ENCODE measurements at places on chromosomes 7 and 10.
A peak's percentile ranks its signal among the peaks of the same experiment; 100 is the strongest.

- no peak for DNase-seq
Observed at GRCh38 chr7:117941138-117941810, 68.0 kb upstream of the CTTNBP2 start.

DNA sequence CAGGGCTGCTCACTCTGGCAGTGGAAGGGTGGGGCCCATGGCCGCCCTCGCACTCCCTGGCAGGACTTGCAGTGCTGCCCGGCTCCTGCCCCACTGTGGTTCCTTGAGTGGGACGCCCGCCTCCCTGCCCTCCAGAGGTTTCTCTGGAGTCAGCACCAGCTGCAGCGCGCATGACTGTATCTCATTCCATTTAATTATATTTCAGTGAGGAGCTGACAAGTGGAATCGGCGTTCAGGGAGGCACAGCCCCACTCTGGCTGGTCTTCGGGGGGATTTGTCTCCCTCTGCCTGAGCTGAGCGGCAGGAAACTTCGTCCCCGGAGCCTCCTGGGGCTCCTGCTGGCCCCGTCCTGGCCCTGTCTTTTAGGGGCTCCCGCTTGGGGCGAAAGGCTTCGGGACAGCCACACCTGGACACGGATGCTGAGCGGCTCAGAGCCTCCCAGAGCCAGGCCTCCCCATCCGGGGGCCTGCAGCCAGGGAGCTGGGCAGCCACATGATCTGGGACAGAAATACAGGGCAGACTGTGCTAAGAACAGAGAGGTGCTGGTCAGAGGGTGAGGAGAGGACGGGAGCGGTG is 75.3 kb upstream of the NKX6-2 start:
- DNase-seq = no peak

DNA sequence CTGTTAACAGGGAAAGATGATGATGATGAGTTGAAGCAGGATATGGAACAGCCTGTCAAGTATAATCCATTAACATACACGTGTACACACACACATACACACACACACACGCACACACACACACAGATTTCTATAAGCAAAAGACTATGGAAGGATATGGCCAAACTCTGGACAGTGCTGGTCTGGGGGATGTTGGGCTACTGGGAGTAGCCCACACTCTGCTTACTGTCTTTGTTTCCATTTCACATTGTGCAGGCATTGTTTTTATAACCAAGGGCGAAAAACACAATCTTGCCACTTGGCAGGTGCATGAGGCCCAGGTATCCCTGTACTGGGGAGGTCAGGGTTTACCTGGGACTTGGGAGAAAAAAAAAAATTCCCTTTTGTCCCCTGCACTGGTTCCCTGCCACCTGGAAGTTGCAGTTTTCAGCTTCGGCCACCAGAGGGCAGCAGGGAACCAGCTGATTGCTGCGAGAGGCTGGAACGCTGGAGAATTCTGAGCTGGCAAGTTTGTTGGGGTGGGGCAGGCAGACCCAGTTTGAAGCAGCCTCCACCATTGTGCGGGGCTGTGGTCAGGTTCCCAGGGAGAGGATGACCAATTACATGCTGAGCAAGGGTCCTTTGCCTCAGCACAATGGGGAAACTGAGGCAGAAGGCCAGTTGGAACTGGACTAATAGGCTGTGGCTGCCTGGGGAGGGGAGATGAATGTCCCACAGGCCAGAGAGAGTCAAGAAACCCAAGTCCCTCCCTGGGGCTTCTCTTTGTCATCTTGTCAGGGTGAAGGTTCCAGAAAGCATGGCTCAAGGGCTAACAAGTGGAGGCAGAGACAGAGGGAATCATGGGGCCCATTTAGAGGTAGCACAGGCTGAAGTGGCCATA is 27.3 kb downstream of the PPIF start:
- peak; percentile 14 for DNase-seq

- DNase-seq = no peak
Observed at GRCh38 chr10:77518241-77518909, 119.2 kb downstream of the KCNMA1 start.

DNA sequence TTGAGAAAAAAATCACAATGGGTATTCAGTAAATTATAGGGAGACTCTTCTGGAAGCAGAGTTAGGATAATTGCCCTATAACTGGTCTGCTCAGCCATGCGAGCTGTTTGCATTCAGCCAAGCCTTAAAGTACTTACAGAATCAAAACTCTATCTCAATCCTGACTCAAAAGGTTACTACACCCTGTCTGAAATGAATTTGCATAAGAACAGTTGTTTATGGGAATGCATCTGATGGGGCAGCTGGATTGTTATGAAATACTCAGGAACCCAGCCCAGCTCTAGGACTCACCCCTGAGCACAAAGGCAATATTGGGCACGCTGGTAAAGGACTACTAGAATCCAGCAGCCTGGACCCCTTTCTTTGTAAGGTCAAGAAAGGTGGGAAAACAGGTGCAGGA is 38.8 kb downstream of the AKR1B15 start:
- DNase-seq = no peak

GRCh38 chr10:109173937-109174336 is 749.4 kb downstream of the XPNPEP1 start:
- no peak for DNase-seq

DNA sequence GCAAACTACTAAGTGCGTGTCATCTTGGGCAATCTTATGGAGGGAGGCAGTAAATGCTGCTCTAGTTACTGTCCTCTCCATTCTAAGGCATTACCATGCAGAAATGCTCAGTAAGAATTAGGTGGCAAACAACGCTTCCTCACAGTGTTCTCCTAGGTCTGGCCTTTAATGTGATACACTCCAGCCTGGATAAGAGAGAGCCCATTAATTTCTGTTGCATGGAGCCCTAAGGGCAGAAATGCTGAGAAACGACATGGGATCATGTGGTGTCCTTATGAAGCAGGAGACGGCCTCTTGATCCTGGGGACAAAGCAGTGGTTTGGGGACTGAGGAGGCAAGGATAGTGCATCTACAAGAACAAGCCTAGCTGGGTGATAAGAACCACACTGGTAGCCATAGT is 44.0 kb downstream of the SLC25A13 start:
- no peak for DNase-seq

Measured in NCI-H1092 treated with DMSO at 0.1 percent for 48 hours (cell line).